ENCODE measurements at places on chromosomes 1 and 21.

DNA sequence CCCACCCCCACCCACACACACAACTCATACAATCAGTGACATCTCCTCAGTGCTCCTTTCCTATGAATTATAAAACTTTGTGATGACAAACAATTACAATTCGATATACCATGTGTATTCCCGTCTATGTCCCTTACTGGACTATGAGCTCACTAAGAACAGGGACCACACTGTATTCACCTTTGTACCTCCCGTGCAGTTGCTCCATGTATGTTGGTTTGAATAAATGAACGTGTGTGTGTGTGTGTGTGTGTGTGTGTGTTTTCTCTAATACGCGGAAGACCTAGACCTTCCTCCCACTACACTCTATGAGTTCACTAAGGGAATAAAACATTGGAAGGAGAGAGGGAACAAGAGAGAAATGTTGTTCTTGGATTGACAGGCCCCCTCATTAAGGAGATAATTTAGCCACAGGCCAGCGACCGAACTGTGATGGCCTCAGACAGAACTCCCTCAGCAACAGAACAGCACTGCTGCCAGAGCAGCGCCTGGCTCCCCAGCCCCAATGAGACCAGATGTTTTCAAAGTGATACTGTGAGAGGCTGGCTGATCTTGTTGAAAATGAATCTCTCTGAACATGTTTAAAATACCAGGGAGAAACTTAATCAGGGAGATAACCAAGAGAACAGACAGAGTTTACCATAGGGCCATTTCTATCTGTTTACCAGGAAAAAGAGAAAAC lies 21.7 kb downstream of the BCAR3 start:
- DNase-seq = no peak

DNA sequence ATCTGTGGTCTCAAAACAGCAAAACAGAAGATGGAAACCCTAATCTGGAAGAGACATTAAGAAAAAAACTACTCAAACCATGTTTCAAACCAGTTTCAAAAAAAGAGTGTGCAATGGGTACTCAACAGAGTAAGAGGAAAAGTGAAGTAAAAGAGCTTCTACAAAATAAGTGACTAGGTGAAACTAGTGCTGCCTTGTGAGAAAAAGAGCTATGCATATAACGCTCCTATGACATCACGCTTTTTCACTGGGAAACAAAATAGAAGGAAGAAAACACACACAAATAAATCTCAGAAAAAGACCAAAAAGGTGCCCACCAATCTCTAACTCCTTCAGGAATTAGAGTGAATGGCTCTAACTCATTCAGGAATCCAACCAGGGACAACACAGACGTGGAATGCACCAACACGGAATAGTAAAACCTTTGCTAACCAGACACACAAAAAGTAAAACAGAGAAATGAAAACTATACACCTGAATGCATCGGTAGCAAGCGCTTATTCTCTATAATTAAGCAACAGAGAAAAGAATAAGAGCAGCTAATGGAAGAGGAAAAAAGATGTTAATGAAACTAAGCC lies 1.3 kb downstream of the FOXJ3 start:
- DNase-seq = peak; percentile 40

DNA sequence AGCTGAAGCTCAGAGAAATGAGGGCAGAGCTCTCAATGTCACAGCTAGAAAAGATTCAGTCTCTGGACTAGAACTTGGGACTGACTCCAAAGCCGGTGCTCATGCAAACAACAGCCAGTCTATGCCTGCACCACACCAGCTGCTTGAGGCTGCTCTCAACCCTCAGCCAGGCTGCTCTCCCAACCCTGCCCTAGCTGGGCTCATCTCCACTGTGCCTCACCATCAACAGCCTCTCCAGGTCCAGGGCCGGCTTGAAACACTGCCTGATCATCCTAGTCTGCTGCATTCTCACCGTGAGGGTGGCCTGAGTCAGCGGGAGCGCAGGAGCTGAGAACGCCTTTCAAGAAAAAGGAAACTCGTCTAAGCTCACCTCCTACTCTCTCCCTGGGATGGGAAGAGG lies 94.5 kb downstream of the PTPRU start:
- no peak for DNase-seq

GRCh38 chr1:89276690-89277089 lies 4.0 kb upstream of the GBP5 start:
- DNase-seq = no peak

GRCh38 chr1:195733826-195734225 lies 874.4 kb downstream of the KCNT2 start:
- peak; percentile 3 for DNase-seq

- DNase-seq = peak; percentile 38
Measured at GRCh38 chr21:45366931-45367401, 38.0 kb upstream of the COL18A1 start.

GRCh38 chr1:162036163-162036562 lies 12.5 kb upstream of the OLFML2B start:
- no peak for DNase-seq

- peak; percentile 90 for DNase-seq
Measured at GRCh38 chr1:1063945-1064831, 9.9 kb downstream of the RNF223 start.

GRCh38 chr1:32266921-32267591 lies 16.0 kb downstream of the LCK start:
- no peak for DNase-seq

GRCh38 chr1:90155721-90156487 lies 161.0 kb downstream of the ZNF326 start:
- no peak for DNase-seq

- no peak for DNase-seq
Measured at GRCh38 chr1:115505148-115505571, 136.6 kb upstream of the VANGL1 start.

- DNase-seq = no peak
Measured at GRCh38 chr1:63651161-63651701, 58.0 kb downstream of the PGM1 start.

- no peak for DNase-seq
Measured at GRCh38 chr1:69595486-69595885, 27.8 kb downstream of the LRRC7 start.

DNA sequence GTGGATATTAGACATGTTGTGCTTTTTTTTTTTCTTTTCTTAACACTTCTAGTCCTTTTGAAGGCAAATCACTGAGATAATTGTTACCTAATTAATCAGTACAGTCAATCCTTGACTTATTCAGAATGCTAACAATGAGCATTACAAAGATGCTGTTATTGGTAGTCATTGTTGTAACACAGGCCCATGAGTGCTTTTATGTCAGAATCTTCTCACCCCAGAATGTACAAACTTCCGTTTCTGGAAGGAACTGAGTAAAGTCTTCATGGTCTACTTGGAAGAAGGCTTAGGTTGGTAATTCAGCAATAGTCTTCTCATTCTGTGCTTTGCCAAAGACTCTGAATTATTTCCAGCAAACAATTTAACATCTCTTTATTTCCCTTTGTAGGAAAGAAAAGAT lies 3.1 kb downstream of the KCNK1 start:
- no peak for DNase-seq

DNA sequence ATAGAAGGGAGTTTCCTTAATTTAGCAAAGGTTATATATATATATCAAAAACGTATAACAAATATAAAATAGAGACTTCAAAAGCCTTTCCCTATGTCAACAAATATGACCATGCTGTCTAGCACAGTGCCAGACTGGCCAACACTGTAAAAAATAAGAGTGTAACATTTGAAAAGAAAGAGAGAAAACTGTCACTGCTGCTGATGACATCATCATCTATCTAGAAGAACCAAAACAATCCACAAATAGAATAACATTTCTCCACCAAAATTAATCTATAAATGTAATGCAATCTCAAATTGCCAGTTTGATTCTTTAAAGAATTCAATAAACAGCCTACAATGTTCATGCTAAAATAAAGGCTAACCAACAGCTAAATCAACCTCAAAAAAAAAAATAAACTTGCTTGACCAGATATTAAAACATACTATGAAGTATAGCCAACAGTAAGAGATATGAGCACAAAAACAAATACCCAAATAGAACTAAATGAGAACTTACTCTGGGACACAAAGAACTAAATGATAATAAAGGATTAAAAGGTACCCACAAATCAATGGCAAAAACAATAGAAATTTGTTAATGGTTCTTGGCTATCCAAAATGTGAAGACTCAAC lies 50.2 kb downstream of the ENAH start:
- DNase-seq = no peak

DNA sequence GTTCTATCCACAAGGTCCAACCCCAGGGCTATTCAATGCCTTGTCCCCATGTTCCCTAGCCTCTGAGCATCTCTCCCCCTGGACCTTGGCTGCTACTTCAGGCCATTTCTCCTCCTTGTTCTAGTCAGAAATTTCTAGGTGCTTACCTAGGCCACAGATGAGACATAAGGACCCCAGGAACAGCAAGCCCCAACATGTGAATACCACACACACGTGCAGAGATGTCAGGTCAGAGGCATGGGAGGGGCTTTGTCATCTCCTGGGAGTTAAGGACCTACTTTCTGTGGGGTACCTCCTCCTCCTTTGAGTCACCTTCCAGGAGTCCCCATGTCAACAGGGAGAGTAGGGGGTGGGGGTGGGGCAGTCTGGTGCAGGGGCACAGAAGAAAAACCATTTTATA lies 7.1 kb upstream of the RGS16 start:
- no peak for DNase-seq

DNA sequence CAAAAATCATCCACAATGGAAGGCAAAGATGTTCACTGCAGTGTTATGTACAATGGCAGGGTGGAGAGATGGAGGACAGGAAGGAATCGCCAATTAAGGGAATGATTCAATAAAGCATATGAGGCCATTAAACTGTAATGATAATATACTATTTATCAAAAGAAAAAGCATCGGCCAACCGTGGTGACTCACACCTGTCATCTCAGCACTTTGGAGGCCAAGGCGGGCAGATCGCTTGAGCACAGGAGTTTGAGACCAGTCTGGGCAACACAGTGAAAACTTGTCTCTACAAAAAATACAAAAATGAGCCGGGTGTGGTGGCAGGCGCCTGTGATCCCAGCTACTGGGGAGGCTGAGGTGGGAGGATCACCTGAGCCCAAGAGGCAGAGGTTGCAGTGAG lies 89.1 kb downstream of the SSBP3 start:
- no peak for DNase-seq

- no peak for DNase-seq
Measured at GRCh38 chr1:115141145-115141454, 51.8 kb upstream of the TSPAN2 start.

DNA sequence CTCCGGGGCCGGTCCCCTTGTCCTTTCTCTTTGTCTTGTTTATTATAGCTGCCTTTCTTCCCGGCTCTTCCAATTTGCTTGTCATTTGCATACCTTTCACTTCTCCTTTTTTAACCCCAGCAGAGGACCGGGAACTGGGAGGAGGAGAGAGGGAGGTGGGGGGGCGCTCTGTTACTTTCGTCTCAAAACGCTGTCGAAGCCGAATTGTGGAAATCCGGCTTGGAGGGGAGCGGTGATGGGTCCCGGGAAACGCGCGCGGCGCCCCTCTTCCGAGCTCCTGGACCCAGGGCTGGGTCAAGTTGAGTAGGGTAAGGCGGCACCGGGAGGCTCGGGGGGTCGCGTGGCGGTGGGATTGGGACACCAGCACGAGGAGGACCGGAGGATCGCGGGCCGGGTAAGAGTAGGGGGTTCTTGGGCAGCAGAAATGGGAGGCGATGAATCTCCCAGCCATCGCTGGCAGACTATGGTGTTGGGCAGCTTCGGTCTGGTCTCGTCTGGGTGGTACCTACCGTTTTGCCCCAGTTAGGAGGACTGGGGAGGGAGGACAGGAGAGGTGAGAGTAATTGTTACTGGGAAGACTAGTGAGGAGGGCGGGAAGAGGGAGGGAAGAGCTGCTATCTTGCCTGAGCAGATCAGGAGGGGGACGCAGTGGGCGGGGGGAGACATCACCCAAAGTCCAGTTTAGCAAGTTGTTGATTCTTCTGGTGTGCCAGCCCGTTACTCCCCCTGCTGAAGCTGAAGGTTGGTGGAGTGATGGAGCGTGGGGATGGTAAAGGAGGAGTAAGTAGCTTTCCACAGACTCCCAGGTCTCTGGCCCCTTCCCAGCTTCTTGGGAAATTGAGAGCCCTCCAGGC lies 1.5 kb downstream of the PROX1 start:
- DNase-seq = no peak

DNA sequence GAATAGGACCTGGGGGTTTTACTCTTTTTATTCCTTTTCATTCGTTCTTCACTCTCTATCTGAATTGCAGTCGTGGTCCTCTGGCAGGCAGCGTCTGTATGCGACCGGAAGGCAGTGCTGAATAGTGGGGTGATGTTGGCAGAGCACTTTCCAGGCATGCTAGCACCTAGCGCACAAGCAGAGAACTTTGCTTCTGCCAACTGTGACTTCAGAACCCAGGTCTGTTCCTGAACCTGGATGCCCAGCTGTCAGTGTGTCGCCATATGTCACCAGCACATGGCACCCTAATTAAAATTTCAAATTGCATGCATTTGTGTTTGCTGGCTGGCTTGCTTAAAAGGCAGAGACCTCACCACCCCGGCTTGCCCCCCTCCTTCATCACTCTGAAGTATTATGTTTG lies 116.2 kb downstream of the NFIA start:
- no peak for DNase-seq

GRCh38 chr1:83959824-83960498 lies 39.0 kb downstream of the TTLL7 start:
- DNase-seq = no peak

DNA sequence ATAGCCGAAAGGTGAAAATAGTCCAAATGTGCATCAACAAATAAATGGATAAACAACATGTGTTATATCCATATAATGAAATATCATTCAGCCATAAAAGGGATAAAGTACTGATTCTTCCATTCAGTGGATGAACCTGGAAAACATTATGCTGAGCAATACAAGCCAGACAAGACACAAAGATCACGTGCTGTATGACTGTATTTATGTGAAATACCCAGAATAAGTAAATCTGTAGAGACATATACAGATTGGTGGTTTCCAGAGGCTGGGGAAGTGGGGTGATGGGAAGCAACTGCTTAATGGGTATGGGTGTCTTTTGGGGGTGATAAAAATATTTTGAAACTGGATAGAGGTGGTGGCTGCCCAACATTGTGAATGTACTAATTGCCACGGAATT lies 13.3 kb upstream of the GSTM4 start:
- DNase-seq = no peak

DNA sequence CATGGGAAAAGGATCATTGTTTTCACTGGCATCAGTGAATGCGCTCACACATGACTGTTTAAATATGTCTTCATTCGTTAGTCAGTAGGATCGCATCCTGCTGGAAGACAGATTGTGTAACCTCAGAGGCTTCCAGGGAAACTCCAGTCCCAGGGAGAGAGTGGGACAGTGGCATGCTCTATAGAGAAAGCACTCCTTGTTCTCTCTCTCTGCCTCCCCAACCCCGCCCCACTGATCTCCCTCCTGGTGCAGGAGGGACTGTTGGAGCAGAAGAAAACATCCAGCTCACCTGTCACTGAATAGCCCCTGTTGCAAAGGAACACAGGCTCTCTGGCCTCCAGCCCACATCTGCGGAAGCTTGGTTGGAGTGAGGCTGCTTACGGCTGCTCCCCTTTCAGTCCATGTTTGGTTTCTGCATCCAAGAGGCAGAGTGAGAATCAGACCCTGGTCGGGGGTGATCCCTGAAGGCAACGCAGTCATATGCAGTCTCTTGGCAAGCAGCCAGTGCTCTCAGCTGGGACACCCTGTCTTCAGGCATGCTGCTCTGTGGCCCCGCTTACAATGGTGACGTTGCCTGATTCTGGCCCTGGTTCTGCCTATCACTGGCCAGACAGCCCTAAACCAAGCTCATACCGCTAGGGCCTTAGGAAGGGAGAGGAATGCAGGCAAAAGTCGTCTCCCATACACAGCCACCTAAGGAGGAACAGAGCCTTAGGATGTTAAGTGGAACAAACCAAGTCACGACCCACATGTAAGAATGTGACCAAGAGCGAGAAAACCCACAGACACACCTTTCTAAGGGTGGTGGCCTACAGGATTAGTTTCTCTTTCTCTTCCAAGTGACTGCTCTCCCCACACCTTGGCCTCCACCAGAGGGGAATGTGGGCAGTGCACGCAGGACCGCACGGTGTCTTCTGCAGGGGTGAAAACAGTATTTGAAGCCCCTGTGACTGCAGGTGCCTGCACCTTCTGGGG lies 39.7 kb downstream of the BACE2 start:
- no peak for DNase-seq
